ENCODE measurements at places on chromosomes 5 and 9.

DNA sequence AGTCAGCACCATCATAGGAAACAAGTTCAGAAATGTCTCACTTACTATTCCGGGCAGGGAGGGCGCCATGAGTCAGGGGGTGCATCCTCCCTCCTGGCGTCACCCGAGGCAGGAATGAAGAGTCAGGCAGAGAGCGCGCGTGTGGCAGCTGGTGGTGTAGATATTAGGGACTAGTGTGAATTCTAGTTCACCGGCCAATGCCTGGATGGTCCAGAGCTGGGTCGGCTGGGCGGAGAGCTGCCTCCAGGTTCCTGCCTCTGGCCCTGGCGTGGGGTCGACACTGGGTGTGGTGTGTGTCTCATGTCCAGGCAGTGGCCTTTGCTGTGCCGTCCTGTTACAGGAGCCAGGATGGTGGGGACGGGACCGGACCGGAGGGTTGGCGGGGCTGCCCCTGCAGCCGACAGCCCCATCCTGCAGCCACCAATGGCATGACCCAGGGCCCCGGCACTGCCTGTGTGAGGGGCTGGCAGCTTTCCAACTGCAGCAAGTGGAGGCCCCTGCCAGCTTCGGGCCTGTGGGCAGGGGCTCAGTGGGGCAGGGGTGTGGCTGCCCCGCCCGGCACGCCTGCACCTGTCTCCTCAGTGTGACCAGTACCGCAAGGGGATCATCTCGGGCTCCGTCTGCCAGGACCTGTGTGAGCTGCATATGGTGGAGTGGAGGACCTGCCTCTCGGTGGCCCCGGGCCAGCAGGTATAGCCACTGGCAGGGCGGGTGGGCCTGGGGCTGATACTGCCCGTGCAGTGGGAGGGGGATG, 9.1 kb downstream of the DIPK1B start:
- DNase-seq, result no peak

GRCh38 chr5:32319392-32319791, 6.7 kb upstream of the MTMR12 start:
- no peak for DNase-seq

DNA sequence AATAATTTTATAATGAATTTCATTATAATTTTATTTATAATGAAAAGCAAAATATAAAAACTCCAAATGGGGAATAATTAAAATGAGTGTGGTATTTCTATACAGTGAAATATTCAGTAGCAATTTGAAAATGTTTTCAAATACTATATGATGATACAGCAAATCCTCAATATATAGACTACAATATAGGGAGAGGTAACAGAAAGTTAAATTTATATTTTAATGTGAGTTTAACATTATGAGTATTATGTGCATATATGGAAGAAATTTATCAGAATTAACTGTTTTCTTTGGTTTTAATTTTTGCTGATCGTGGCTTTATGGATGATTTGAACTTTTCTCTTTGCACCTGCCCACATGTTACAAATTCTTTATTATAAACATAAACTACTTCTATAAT, 500.9 kb upstream of the ARRDC3 start:
- DNase-seq, result no peak

GRCh38 chr5:6505416-6505755, 56.7 kb downstream of the UBE2QL1 start:
- DNase-seq, result no peak

DNA sequence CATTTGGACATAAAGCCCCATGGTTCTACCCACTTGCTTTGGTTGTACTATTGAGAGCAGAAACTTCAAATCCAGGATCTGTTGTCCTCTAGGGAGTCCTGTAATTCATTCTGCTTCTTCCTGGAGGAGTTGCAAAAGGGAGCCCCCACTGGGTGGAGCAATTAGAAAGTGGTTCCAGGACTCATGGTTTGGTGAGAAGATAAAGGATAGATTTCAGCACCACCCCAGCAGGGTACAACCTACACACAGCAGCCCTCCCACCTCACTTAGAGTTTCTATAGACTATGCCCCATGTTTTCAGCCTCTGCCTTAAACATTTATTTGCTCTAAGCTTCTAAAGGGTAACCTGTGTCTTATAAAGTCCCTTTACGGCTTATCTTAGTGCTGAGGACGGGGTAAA, 112.6 kb upstream of the ARRDC3 start:
- DNase-seq, result no peak

Data from NCI-H1092 (cell line).